ENCODE measurements at places on chromosomes 2 and 18.

GRCh38 chr2:124269348-124269747 is 244.3 kb downstream of the CNTNAP5 start:
- no peak for DNase-seq

GRCh38 chr2:210954386-210954907 is 398.0 kb downstream of the CPS1 start:
- DNase-seq, result no peak

- peak; percentile 52 for DNase-seq
These were observed 61.8 kb downstream of the CDH20 start for GRCh38 chr18:61394983-61395382.

DNA sequence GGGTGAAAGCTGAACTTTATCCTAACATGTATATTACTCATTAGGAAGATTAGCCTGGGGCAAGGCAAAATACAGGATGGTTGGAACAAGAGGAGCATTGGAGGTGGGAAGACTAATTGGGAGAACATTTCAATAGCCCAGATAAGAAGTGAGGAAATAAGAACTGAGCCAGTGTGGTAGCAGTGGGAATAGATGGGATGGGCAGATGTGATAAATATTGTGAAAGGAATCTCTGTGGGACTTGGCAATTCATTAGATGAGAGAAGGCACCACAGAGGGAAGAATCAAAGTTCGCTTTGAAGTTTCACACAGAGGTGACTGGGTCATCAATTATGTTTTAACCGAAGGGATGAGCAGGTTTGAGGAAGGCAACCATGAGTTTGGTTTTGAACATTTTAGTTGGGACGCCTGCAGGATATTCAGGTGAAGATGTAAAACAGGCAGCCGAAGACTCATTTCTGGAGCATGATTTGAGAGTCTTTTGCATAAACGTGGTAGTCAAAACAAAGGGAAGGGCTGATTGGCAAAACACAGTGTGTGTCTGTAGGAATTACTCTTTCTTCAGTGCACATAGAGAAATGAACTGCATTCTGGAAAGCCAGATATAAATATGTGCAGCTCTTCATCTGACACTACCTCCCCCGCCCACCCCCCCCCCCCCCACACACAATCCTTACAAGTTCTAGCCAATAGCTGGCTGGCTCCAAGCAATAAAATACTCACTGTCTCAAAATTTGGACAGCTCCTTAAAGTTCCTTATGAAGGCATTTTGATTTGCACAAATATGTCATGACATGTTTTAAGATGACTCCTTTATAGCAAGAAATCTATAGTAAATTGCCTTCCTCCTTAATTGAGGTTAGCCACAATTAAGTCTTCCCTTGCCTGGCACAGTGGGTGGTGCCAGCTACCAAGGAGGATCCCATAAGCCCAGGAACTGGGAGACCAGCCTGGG is 1.9 kb upstream of the SLC1A4 start:
- peak; percentile 34 for DNase-seq

GRCh38 chr18:11676867-11677266 is 12.2 kb upstream of the GNAL start:
- DNase-seq, result no peak
